ENCODE measurements at places on chromosomes 6 and 20.
A peak's percentile ranks its signal among the peaks of the same experiment; 100 is the strongest.

- DNase-seq = no peak
These were observed 159.5 kb downstream of the JARID2 start for GRCh38 chr6:15405129-15406068.

DNA sequence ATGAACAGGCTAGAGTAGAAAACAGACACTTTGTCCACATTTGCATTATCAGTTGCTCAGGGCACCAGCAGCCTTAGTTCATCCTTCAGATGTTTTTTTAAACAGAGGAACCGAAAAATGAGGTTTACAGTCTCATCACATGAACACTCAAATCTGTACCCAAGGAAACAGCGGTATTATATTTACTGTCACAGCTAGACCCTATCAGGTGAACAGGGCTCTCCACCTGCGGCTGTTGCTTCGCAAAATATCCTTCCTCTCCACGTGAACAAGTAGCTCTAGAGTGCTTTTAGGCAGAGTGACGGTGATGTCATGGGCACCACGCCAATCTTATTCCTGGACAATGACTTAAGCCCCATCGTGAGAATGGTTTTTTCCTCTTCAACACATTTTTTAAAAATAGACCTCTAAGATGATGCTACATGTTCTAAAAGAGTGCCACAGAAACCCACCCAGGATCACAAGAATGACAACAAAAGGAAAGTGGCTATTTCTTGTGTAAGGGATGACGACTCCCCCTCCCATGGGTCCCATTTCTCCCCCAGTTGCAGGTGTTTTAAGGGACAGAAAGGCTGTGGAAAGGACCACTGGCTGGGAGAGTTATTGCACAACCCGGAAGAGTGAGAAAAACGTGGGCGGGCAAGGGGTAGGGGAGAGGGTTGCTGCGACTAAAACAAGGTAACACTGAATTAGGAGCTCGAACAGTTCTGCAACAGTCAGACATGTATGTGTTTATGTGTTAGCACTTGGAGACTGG lies 77.7 kb downstream of the EFHC1 start:
- peak; percentile 47 for DNase-seq

DNA sequence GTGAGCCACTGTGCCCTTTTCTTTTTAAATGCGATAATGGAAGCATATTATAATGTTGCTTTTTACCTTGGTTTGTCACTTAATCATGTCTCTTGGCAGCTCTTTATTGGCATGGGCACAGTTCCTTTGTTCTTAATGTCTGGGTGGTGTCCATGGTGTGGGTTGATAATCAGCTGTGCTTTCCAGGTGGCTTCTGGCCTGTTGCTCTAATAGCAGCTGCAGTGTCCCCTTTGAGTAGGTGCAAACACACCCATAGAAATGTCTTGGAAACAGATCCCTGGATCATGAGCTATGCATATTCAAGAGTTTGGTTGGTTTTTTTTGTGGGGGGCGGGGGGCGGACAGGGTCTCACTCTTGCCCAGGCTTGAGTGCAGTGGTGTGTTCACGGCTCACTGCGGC lies 29.9 kb downstream of the EFCAB8 start:
- no peak for DNase-seq

GRCh38 chr6:146484411-146484810 lies 59.2 kb upstream of the RAB32 start:
- DNase-seq = no peak

DNA sequence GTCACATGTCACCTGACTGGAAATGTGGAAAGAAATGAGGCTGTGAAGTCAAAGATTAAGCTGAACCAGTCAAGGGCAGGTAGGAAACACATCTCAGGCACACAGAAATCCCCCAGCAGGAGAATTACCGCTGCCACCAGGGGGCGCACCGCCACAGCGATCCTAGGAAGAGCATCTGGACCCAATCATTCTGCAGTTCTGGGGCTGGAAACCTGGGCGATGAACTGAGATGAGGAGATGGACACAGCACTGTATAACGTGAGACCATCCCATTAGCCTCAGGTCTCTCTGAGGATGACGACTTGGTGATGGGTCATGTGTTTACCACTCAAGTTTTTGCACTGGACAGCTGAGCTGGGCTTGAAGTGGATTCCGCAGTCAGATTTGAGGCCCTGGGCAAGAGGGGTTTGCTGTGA lies 6.5 kb upstream of the SLC24A3 start:
- DNase-seq = peak; percentile 33

DNA sequence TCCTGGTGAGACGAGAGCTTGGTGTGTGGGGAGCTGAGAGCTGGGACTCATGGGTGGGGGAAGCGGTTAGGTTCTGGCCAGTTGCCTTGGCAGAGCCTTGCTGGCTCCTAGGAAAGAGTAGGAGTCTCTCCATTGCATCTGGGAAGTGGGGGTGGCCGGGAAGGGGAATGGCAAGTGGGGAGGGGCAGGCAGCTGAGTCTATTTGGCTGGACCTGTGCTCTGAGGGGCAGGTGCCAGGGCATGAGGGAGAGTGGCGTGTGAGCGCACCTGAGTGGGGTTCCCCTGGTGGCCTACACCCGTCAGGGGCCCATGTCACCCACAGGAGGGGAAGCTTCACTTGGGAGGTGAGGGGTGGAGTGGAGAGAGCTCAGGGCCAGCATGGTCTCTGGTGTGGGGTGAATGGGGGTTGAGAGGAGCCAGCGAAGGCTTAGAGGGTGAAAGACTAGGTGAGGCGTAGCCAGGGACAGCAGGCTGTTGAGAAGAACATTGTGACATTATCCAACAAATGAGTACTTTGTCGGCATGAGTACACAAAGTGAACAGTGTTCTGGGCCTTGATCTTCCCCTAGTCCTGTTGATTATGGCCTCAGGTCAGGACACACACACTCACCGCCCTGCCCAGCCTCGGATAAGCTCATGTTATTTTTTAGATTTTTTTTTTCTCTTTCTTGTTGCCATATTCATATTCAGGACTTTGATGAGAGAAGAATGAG lies 59.8 kb downstream of the FAM120B start:
- DNase-seq = no peak

GRCh38 chr6:90709431-90709996 lies 122.6 kb upstream of the MAP3K7 start:
- no peak for DNase-seq

DNA sequence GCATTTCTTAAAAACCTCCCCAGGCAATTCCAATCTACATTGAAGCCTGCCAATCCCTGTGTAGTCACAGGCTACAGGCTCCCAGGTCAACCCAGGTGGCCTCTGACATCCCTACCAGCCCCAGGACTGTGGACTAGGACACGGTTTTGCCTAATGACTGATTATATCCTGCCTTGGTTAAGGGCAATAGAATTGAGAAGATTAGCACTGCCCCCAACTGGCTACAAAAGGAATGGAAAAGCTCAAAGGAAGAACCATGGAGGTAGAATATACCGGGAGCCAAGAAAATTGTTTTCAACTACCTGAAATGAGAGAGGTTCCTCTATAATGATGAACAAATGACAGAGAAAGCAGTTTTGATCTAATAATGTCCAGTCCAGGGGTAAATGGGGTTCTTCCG lies 421.1 kb upstream of the AGPAT4 start:
- DNase-seq = no peak

DNA sequence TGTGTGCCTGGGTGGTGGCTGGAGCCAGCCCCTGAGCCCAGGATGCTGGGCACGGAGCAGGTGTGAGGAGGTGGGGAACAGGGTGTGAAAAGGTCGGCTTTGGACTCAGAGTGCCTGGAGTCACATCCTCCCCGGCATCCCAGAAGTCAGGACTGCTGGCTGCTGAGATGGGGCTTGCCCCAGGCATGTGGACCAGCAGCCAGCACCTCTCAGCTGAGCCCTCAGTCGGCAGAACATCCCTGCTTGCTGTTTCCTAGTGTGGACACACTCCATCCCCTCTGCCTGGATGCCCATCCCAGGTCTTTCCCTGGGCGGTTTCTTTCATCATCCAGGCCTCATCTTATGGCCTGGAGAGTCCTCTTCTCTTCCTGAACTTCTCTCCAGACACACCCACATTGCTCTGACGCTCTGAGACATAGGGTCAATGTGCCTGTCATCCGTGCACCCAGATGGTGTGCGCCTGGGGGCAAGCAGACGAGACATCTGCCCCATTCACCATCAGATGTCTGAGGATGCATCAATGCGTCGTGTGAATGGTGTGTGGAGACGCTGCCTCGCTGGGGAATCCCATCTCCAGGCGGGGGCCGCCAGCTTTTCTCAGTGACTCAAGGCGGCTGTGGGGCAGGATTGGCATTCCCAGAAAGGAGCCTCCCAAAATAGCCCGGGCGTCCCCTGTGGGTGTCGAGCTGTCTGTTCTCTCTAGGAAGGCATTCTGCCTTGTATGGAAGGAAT lies 104.2 kb downstream of the SYCP2 start:
- DNase-seq = no peak

- no peak for DNase-seq
These were observed 32.6 kb downstream of the SERPINB1 start for GRCh38 chr6:2809015-2809414.

- no peak for DNase-seq
These were observed 18.0 kb downstream of the BAG2 start for GRCh38 chr6:57190140-57190539.

- DNase-seq = no peak
These were observed 16.1 kb downstream of the NOL4L start for GRCh38 chr20:32569018-32569379.

DNA sequence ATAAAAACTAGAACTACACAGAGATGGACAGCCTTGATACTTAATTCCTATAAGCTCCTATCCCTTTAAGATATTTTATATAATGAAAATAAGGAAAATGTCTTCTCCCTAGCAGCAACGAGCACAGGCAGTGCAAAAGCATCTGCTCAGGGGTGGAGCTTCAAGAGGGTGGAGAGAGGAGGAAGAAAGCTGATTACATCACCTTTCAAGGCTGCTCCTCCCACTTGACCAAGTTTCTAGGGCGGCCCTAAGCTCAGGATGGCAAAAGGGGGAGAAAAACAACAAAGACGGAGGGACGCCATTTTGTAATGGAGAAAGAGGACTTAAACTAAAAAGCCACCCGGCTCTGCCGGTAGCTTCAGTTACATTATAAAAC lies 2.2 kb downstream of the PPP1R10 start:
- DNase-seq = peak; percentile 89

- DNase-seq = no peak
These were observed 11.8 kb upstream of the FOXC1 start for GRCh38 chr6:1597924-1598323.

DNA sequence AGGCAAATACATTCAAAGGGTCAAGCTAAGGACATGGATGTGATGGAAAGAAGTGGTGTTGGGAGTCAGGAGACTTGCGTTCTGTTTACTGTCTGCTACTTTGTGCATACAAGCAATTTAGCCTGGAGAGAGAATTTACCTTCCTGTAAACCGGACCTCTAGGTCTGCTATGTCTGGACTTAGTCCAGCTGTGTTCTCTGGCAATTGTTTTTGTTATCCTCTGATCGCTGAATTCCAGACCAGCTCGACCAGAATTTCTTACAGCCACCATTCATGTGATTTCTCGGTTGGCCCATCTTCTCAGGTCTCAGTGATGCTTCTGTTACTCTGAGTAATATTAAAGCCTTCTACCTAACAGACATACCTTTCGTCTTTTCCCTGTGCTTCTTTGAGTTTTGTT lies 75.2 kb downstream of the LRRC1 start:
- DNase-seq = no peak

DNA sequence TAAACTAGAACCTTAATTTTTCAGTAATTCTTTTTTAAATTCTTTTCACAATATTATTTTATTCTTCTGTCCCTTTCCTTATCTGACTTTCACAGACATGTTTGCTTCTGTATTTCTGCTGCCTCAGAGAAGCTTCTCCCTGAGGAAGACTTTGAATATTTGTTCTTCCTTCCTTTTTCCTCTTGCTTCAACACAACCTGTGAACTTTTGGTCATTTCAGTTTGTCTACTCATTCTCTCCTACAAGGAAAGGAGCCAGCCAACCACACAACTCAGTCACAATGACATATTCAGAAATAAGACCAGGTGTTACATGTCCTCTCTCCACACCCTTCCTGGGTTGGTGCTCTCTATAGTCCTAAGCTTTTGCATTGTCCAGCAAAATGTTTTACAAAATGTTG lies 310.4 kb downstream of the TFAP2B start:
- DNase-seq = no peak

All from naive B cell (primary cell).